ENCODE measurements at places on chromosomes 6 and 20. TPM values are rescaled to one million over a fixed set of nuclear protein-coding genes. Genes with fewer than 3 reads are reported as not detected.

The CRIP3 gene
- not detected for total RNA-seq

The HAO1 gene
- total RNA-seq: not detected

The NKX2-4 gene
- 1.8 TPM for total RNA-seq

The SSTR4 gene
- not detected for total RNA-seq

The SCGN gene
- 0.26 TPM for total RNA-seq

The ENPP3 gene
- total RNA-seq: 0.66 TPM

The POU5F1 gene
- not detected for total RNA-seq

DNA sequence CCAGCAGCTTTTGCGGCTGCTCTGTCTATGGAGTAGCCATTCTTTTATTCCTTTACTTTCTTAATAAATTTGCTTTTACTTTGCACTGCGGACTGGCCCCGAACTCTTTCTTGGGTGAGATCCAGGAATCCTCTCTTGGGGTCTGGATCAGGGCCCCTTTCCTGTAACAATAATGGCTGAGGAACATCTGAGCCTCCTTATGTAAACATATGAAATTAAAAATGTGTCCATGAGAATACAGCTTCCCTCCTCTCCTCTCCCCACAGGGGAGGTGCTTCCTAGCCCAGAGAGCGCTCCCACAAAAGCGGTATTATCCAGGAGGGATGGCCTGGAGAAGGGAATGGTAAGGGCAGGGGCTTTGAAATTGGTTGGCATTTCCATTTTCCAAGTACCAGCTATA, 81.1 kb downstream of the PSMG4 start:
- DNase-seq: no peak

GRCh38 chr20:2364044-2364443, 16.7 kb upstream of the TGM6 start:
- DNase-seq: no peak

GRCh38 chr20:43963872-43964791, 49.5 kb downstream of the TOX2 start:
- DNase-seq: no peak

DNA sequence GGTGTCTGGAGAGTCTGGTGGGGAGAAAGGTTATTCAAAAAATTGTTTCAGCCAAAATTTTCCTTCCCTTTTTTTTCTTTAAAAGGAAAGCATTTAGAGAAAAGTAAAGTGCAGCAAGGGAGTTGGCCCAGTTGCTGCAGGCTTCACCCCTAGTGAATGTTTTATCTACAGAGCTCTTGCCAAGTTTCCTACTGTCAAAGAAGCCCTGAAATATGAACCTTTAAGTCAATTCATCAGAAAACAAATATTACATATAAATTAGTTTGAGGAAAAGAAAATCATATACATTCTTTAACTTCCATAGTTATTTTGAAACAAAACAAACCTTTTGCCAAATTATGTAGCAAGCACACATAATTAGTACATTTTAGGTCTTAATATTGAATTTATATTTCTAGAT, 25.0 kb upstream of the HMGCLL1 start:
- no peak for DNase-seq

GRCh38 chr6:31528307-31528777, 420 bp upstream of the MCCD1 start:
- DNase-seq: no peak

DNA sequence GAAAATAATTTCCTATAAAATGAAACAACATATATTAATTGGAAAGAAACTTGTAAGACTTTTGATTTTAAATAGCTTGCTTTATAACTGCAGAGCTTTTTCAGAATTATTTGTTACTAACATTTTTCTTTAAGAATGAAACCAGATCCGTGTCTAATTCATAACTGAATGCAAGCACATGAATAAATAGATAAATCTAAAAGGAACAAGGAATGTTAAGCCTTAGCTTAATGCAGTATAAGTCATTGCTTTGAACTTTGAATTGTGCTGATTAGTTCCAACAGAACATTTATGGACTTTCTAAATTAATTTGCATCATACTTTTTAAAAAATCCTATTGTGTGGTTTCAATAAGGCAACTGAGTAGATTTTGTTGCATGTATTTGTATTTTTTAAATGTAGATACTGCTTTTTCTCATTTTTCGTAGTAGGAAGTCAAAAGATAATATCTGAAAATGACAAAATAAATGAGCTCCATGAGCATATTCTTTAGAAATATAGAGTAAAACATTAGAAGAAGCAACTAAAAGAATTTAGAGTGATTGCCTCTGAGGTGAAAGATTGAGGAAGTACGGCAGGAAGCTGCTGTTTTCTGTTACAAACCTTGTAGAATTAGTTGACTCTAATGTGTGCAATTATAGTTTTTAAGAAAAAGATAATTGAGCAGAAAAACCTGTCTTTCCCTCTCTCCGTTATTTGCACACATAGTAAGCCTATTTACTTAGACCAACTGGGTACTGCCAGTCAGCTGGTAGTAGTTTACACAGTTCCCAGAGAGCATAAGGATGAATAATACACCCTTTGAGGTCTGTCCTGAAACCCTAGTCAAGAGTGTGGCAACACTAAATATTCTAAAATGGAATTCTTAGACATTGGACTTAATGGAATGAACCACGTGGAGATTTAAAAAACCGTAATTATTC, 32.6 kb upstream of the SLC35D3 start:
- no peak for DNase-seq

- DNase-seq: no peak
These were observed 164.2 kb upstream of the TCF21 start for GRCh38 chr6:133724726-133725125.

- DNase-seq: no peak
These were observed 543.4 kb downstream of the CD83 start for GRCh38 chr6:14660806-14661579.

- no peak for DNase-seq
These were observed 240.6 kb downstream of the FOXC1 start for GRCh38 chr6:1850121-1850839.

DNA sequence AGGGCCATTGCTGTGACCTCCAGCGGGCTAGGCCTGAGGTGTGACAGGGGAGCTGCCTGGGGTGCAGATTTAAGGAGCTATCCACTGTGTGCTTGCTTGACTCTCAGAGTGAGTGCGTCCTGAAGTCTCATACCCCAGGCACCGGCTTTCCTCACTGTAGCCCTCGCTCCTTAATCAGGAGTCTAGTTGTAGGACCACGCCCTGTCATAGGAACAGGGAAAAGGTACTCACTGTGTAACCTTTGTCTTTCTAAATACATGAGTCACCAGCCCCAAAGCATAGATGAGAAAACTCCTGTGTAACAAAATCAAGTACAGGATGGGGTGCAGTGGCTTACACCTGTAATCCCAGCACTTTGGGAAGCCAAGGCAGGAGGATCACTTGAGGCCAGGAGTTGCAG, 141.7 kb downstream of the TMEM242 start:
- DNase-seq: no peak

DNA sequence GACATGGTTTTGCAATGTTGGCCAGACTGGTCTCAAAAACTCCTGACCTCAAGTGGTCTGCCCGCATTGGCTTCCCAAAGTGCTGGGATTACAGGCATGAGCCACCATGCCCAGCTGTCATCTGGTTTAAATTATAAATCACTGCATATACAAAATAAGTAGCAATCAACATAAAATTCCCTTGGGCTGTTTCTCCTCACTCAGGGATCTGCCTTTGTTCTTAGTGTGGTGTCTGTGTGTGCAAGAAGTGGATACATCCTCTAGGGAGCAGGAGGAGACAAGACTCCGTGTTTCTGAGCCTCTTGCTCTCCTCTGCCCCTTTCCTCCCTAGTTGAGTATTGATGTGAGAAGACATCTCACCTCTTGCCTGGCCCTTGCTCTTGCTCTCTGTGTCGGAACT, 65.2 kb upstream of the ADGRF4 start:
- DNase-seq: peak; percentile 66

- no peak for DNase-seq
These were observed 48.5 kb upstream of the CCN2 start for GRCh38 chr6:131999545-132000146.

DNA sequence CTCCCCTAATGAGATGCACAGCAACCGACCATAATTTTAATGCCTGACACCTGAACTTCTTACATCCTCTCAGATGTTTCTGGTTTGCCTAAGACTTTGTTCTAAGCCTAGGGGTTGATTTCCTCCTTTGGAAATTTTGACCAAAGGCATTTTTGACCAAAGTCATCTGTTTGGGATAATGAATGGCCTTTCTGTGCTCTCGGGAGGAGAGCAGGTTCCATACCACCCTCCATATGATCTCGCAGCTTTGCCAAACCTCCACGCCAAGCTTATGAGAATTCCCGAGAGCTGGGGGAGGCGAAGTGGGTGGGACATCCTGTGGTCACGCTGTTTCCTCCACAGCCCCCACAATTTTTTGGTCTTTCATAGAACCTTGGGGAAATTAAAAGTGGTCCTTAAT, 91.7 kb downstream of the SCML4 start:
- peak; percentile 63 for DNase-seq

DNA sequence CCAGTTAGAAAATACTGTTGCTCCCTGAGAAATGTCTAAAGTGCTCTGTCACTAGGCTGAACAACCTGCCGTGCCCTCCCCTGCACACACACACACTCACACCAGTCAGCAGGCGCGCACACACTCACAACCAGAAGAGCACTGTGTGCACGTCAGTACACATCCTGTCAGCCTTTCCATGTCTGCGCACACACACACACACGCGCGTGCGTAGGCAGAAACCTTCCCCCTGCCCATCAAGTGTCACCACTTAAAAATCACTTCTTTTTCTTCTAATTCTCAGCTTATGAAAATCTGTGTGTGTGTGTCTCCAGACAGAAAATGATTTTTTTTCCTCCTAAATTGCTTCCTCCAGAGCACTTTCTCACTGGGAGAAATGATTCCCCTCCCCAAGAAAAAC, 100.3 kb downstream of the EDN3 start:
- no peak for DNase-seq

DNA sequence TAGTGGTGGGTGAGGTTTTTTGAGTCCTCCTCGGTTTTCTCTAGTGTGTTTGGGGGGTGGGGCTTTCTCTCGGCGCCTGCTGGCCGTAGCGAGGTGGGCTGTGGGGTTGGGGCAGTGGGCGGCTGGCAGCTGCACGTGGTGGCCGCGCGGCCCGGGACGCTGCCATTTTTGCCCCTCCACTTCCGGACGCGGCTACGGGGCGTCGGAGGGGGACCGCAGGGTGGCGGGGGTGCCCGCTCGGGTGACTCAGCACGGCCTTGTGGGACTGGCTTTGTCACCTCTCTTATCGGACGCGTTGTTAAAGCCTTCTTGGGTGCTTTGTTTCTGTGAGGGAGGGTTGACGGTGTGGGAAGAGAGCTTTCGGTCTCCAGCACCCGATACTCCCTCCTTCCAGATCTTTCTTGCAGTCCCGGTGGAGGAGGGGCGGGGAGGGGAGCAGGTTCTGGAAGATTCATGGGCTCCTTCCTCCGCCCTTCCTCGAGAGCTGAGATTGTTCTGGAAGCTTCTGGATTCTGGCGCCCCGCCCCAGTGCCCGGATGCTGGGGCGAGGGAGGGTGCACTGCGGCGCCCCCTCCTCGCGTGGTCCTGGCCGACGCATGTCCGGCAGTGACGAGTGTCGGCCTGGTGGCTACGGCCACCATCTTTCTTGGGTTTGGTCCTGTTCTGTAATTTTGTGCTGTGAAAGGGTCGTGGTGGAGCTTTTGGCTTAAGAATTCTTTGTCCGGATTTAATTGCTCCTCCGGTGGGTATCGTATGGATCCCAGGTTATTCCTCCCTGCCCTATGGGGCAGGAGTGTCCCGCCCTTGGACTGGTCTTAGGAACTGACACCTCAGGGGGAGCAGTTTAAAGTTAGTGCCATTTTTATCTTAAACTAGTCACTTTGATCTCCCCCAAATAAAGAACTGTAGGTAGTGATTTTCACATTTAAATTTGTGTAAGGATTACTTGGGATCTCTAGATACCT, 719 bp downstream of the HSP90AB1 start:
- DNase-seq: peak; percentile 67

- no peak for DNase-seq
These were observed 24.6 kb downstream of the STK4 start for GRCh38 chr20:44990957-44991356.

DNA sequence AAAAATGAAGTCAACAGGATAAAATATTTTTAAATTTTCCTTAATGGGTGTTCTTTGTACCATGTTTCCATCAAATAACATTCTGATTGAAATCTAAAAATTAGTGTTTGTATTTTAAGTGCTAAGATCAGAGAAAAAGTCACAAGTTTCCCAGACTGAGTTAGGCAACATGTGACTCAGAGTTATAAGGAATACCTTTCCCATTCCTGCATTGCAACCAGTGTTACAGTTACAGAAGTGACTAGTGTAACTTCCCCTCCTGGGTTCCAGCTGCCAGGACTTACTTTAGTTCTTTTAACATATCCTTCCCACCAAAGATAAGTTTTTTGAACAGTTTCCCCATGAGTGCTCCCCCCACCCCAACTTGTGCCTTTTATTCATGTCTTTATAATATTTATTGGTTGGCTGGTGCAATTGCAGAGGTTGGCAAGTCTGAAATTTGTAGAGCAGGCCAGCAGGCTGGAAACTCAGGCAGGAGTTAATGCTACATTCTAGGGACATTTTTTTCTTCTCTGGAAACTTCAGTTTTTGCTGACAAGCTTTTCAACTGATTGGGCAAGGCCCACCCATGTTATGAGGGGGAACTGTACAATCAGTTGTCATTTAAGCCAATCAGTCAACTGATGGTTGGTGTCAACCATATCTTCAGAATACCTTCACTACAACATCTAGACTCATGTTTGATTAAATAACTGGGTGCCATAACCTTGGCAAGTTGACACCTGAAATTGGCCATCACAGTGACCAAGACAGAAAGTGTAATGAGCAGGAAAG, 22.9 kb upstream of the ESR1 start:
- DNase-seq: no peak

GRCh38 chr6:15569035-15569995, 93.5 kb downstream of the DTNBP1 start:
- no peak for DNase-seq

DNA sequence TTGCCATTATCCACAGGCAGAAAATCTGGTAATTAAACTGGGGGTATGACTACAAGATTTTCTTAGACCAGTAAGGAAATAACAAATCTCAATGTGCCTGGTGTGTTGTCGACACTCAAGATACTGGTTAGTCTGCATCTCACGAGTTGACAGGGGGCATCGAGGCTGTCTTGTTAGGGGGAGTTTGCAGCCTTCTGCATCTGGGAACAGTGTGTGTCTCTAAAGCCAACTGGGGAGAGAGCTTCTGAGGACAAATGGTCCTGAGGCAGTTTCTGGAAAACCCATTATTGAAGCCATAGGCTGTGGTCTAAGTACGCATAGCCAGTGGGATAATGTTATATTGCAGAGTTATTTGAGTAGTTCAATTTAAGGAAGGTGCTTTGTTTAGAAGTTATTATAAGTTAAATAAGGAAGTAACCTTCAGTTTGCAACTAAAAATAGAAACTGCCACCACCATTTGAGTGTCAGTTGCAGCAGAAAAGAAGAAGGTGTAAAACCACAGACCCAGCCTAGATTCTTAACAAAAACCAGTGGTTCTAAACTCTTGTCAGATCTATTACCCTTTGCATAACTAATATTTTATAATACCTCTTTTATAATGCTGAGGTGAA, 15.4 kb upstream of the MAPK13 start:
- DNase-seq: no peak

GRCh38 chr20:22939181-22939580, 95.9 kb upstream of the SSTR4 start:
- DNase-seq: peak; percentile 51

GRCh38 chr20:37326666-37327065, 19.3 kb upstream of the SRC start:
- DNase-seq: no peak

Measured in SK-MEL-5 (cell line).